T-helper 17 cell (primary cell): ENCODE measurements at places on chromosomes 1 and 21. TPM values are rescaled to one million over a fixed set of nuclear protein-coding genes. Genes with fewer than 3 reads are reported as not detected.

DNA sequence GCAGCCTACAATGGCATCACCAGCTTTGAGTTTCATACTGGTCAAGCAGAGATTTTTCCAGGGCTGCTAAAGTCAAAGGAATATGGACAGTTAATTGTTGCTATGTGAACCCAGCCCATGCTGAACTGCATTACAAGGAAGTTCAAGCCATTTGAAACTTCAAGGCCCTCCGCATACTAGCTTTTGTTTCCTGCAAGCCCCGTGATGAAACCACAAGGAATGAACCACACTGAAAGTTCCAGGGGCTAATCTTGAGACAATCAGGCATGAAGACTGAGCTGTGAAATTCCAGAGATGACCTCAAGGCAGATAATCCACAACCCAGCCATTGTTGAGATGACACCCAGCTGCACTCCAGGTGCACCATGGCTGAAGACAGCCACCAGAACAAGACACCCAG, 180.8 kb downstream of the C1orf21 start:
- no peak for DNase-seq

CDK18 gene
- 1.7 TPM for total RNA-seq

CR1L gene
- 0.81 TPM for total RNA-seq

GRCh38 chr1:10676963-10677362, 119.5 kb downstream of the CASZ1 start:
- no peak for DNase-seq

DNA sequence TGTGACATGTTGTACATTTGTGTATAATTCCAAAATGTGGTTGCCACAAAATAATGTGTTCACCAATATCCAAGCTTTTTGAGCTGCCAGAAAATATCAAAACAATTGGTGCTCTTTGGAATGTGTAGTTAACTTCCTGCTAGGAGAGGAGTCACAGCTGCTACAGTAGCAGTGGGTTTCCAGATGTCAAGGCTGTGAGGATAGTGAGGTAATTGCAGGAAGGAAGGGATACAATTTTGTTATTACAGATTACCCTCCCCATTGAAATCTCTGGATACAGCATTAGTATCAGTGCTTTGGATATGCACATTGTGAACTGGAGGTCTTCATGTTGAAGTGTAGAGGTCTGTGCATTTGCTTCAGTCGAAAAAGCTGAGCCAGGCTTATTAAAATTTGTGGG, 253.2 kb downstream of the PTPRC start:
- no peak for DNase-seq

GRCh38 chr21:42964086-42964485, 10.3 kb upstream of the PKNOX1 start:
- no peak for DNase-seq

PROK1 gene
- total RNA-seq: not detected

- no peak for DNase-seq
Observed at GRCh38 chr1:42008264-42008663, 89.5 kb upstream of the HIVEP3 start.

DNA sequence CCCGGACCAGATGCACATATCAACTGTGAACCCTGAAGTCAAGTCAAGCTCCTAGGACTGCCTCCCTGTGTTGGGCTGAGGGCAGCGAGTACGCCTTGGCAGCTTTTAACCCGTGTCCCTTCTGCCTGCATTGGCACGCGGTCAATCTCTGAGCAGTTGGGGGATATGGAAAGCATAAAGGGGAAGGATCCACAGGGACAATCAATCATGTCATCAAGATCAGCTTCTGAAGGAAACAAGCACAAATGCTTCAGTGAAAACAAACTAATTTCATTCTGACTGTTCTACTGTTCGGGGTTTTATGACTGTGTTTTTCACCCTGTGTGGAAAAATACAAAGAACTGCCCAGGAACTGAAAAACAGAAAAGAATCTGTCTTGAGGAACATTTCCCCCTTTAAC, 106.2 kb downstream of the RUNX1 start:
- no peak for DNase-seq

- no peak for DNase-seq
Observed at GRCh38 chr1:46133181-46133658, 791 bp upstream of the PIK3R3 start.

HES3 gene
- not detected for total RNA-seq

CLDN8 gene
- total RNA-seq: not detected

DNA sequence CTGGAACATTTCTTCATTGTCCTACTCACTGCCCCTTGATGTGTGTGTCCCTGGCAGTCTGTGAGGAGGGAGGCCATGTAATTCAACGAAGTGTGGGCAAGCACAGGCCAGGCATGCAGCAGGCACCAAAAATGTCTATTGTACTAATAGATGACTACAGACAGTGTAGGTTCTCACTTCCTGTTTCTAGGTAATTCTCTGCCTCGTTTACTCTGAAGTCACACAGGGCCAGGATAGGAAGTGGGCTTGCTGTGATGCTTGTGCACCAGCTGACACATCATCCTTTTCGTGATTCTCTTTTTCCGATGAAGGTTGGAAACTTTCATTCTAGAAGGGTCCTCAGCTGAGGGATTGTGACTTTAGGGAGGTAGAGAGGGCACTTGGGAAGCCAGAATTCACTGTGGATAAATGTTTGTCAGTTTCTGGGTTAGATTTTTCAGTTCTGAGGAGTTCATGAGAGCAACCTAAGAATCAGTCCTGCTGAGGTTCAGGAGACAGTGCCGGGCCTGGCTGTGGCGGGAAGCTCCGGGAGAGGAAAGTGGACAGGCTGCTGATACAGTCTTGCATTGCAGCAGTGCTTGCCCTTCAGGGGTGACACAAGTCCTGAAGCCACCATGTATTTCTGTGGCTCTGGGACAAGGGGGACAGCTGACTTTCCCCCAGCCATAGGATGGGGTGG, 4.3 kb upstream of the CSF1 start:
- DNase-seq: no peak

INAVA gene
- 0.25 TPM for total RNA-seq

GRCh38 chr1:10960411-10961299, 51.8 kb upstream of the TARDBP start:
- DNase-seq: peak; percentile 60

PLOD1 gene
- total RNA-seq: 3.0 TPM

- DNase-seq: peak; percentile 23
Observed at GRCh38 chr1:11784993-11785769, 20.6 kb downstream of the MTHFR start.

DNA sequence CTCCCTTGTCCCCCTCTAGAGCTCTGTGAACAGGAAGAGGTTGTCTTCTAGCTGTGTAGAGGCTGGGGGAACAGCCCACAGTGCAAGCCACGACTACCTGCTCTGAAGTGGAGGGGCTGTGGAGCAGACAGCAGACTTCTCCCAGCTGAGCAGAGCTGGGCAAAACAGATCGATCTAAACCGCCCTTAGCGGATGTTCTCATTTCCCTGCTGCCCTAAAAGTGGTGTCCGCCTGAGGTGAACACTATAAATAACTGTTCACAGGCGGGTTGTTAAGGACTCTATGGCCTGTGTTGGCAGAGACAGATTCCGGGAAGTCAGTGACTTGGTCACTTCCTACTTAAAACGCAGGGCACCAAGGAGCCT, 203.2 kb downstream of the RHOU start:
- DNase-seq: no peak

DNA sequence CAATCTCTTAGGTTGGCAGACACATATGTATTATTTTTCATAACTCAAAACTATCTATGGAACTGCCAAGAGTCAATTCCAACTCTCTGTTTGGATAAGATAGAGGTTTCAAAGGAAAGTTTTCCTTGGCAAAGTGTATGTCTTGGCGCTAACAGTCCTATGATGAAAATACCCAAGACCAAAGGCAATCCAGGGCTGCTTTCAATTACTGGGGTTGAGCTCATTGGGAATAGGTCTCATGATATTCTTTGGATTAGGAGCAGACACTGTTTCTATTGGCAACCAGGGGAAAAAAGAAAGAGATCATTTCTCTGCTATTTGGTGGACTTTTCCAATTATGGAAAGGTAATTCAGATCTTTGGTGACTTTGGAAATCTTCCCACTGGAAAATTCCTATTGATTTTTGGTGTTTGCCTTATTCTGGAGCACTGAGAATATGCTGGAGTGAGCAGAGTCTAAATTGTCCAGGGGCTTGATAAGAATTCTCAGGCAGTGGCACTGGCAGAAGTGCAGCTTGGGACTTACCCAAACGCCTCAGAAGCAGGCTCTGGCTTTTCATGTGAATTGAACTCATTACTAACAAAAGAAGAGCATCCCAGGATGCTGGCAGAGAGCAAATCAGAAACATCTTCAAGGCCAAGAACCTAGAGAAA, 20.4 kb upstream of the PLXNA2 start:
- no peak for DNase-seq

DNA sequence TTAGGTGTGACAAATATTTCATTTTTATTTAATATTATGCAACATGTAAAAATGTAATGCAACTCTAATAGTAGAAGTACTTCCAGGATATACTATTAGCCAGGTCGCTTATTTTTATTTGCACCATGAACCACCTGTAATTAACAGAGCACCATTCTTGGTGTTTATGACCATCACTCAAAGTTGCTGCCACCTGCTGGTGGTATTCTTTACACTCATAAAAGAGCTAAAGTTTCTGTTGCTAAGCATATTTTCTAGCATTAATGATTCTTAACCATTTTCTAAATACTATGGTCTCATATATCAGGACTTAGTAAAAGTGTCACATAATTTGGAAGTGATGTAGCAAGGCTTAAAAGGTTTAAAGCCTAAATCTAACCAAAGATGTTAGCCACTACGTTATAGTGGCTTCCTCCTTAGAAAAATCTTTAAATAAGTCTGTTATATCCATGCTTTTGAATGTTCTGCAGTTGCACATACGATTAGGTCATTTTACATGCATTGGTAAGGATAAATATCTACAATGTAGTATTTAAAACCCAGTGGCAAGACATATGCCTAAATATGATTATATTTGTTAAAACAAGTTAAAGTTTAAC, 244.5 kb downstream of the NEGR1 start:
- no peak for DNase-seq

DNA sequence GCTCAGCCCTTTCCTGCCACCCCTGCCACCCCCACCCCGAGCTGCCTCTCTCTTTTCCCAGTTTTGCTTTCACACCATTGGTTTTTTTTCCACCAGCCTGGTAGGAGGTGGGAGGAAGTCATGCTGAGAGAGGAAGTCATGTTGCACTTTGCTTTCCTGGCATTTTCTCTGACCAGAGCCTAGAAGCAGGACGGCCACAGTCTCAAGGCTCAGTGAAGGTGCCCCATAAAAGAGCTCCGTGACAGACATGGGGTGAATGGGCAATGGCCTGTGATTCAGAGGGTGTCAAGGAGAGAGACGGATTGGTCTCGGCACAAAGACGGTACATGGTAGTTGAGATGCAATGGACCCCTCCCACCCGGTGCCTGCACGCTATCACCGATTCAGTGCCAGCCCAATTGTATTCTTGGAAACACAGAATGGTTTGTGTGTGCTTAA, 42.1 kb upstream of the DMRTB1 start:
- DNase-seq: no peak

- no peak for DNase-seq
Observed at GRCh38 chr1:207431508-207431907, 22.6 kb upstream of the CR2 start.

GRCh38 chr1:223771814-223772770, 59.8 kb downstream of the CAPN2 start:
- DNase-seq: no peak

DNA sequence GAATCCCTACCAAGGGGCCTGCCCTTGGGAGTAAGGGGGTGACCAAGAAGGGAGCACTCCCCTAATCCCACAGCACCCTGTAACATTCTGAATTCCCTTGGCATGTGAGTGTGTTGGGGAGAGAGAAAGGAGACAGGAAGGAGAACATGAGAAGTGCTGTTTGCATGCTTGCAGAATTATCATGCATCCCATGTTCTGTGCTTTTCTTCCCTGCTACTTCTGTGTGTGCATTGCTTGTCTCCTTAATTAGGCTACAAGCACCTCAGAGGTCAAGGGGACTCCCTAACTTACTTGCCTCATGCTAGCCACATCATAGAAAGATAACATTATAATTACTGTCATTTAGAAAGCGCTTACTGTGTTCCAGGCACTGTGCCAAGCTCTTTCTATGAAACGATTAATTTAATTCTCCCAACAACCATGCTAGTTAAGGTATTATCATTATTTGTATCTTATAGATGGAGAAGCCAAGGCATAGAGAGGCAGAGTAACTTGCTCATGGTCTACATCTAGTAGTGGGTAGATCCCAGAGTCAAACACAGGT, 11.1 kb downstream of the NOS1AP start:
- DNase-seq: no peak

- DNase-seq: no peak
Observed at GRCh38 chr1:235835226-235835625, 31.5 kb downstream of the LYST start.

GRCh38 chr1:164787834-164788231, 228.8 kb downstream of the PBX1 start:
- DNase-seq: no peak

DNA sequence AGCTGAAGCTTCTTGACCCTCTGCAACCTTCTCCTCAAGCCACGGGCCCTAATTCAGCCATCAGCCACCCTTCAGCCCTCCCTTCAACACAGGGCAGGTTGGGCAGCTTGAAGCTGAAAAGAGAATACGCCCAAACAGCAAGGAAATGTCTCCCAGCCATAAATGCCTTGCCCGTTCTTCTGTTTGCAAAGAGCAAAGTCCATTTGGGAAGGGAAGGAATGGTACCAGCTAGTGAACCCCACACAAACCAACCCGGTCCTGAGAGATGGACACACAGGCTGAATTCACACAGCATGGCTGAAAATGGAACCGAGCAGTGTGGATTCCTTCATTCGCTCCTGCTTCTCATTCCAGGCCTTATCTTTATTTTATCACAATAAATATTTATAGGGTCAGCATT, 11.5 kb downstream of the PLEKHA6 start:
- no peak for DNase-seq

CTNNBIP1 gene
- 9.2 TPM for total RNA-seq

GRCh38 chr1:98260839-98261238, 340.0 kb upstream of the DPYD start:
- no peak for DNase-seq

- peak; percentile 7 for DNase-seq
Observed at GRCh38 chr1:112509005-112509659, 367 bp downstream of the WNT2B start.

FCER1G gene
- total RNA-seq: 12.3 TPM

- DNase-seq: peak; percentile 58
Observed at GRCh38 chr1:179883745-179884138, 1.7 kb downstream of the TOR1AIP1 start.

DNA sequence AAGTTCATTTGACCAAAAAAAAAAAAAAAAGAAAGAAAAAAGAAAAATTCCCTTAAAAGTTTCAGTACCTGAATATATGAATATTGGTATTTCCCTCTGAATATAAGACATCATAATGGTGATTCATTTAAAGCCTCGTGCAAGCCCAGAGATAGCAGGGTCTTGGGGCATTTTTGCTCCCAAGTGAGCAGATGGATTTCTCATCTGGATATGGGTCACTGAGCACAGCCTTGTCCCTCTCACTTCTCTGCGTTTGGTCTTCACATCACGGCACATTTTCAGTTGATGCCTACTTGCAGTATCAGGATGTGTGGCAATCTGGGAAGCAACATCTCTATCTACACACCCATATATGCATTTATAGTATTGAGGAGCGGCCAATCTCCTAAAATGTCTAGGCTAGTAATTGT, 12.7 kb downstream of the CD58 start:
- DNase-seq: no peak

GRCh38 chr1:225388372-225388771, 39.5 kb downstream of the LBR start:
- DNase-seq: no peak
